NCI-H2081 treated with DMSO at 0.1 percent for 48 hours (cell line): ENCODE measurements at places on chromosomes 12 and 14.

GRCh38 chr14:96267916-96268315 is 11.9 kb downstream of the BDKRB1 start:
- no peak for DNase-seq

DNA sequence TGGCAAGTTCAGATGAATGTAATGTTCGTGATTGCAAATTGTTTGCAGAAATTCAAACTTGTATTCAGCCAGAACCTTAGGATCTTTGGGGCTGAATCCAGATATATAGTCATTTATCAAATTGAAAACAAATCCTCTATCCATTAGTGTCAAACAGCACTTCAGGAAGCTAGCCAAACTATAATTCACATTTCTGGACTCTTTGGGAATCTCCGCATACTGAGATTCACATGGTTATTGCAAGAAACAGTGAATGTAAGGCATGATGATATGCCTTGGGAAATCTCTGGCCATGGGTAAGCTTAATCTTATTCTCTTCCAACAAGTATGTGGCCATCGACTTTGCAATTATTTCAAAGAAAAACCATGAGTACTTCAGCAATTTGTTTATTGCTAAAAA is 98.5 kb downstream of the KLHL28 start:
- DNase-seq: no peak

DNA sequence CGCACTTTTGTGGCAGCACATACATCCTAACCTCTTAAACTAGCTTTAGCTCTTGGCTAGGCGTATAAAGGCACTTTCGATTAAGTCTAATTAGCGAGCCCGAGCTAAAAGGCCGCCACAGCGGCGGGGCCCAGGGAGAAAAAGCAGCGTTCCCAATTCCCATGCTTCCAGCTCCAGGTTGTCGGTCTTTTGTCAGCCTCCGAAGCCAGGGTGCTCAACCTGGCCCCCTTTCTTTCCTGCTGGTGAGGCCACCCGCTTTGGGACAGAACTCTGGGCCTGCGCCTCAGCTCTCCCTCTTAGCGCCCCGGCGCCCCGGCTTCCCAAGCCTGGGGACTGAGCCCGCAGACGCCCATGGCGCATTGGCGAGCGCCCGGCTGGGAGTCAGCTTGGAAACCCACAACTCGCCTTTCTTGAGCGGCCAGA is 33.3 kb upstream of the TBX5 start:
- DNase-seq: no peak

DNA sequence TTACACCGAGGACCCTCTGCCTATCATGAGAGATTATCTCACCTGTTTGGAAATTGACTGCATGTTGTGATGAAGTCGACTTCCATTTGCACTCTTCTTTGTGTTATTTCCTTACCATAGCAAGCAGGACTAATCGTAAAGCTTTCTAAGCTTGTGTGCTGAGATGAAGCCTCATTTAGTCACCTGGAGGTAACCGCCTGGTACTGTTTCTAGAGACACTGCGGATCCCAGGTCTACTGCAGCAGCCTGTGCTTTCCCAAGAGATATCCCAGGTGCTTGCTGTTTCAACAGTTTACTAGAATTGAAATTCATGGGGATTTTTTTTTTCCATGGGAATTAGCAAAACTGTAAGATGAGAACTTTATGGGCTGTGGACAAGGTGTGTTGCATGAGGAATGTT is 131.8 kb downstream of the PTPRR start:
- DNase-seq: no peak

DNA sequence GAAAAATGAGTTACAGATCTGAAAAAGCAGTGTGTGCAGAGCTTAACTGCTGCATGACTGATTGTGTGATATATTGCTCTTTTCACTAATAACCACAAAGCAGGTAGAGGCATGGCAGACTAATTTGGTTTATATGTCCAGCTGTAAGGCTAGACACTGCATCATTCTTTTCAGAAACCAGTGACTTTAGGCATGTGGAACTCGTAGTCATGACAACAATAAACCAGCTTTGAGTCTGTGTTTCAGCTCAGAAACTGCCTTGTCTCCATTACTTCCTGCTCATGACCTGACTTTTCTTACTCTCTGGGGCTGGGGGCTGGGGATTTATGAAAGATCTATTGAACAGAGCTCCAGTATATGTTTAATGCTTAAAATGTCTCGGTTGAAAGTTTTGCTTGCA is 146.8 kb upstream of the LRIG3 start:
- DNase-seq: no peak

DNA sequence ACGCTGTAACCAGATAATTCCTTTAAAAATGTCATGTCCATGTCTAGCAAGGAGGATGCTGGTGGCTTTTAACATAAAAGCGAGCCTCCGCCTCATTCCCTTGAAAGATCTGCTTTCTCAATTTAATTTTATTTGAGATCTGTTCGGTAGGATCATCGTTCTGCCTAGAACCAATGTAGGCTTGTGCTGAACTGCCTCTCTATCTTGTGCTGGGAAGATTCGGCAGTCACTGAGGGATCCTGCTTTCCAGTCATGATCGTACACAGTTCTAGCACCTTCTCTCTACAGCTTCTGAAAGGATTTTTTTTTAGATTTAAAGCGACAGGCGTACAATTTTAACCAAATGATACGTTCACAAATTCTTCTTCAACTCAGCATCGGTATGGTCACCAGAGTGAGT is 54.3 kb downstream of the PEBP1 start:
- DNase-seq: no peak

DNA sequence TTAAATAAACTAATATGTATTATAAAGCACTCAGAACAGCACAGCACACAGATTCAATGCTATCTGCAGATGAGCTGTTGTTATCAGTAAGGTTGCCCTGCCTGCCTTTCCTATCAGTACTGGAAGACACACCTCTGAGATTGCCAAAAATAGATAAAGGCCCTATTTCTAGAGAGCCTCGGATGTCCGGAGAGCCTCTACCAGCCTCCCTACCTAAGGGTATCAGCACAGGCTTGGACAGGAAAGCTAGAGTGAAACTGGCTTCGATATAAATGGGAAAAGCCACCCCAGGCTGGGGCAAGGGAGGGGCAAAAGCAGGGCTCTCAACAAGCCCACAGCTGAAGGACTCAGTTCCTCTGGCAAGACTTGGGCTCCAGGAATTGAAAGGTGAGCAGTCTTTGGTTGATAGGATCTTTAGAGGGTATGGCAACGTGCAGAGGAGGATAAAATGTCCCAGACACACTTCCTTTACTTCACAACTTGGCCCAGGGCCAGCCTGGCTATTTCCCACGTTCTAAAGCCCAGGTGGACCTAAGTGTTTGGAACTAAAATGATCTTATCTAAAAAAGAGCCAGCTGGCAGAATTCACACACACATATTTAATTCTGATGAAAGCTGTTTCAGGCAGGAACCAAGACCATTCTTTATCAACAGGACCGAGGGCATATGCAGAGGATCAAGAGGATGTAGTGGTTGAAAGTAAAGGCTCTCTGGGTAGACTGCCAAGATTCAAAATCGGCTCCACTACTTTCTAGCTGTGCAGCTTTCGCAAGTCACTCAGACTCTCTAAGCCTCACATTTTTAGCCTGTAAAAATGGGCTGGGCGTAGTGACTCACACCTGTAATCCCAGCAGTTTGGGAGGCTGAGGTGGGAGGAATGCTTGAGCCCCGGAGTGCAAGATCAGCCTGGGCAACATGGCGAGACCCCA is 37.8 kb upstream of the ITPR2 start:
- no peak for DNase-seq

- no peak for DNase-seq
Observed at GRCh38 chr14:38107216-38107631, 100.5 kb upstream of the SSTR1 start.

DNA sequence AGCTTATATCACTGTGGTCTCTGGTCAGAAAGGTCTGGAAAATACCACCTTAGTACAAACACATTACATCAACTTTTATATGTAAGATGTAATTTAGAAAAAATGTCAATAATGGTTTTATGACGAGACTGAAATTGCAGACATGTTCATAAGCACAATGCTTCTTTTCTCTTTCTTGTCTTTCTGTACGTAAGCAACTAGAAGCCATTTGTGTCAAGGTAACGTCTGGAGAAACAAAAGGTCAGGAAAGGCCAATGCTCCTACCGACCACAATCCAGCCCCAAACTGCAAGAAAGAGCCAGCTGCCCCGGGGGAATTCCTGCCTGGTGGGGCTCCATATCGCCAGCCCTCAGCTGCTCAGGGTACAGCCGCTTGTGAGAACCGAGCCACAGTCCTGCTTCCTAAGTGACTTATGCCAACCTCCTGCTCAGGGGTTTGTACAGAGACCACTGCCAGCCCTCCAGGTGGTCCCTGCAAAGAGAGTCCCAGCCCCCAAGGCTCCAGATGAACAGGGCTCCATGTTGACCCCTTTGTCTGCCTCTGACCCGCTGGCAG is 6.3 kb downstream of the ZNF839 start:
- no peak for DNase-seq
